ENCODE measurements at places on chromosomes 12 and 14. TPM values are rescaled to one million over a fixed set of nuclear protein-coding genes. Genes with fewer than 3 reads are reported as not detected.

- DNase-seq: peak; percentile 11
- no peaks in the 10 kb centered on the region for H3K27me3 ChIP-seq
- H3K4me3 ChIP-seq: no peak overlapping the region
- H3K4me1 ChIP-seq: no peaks in the 10 kb centered on the region
- H3K36me3 ChIP-seq: no peaks in the 10 kb centered on the region
- no peak overlapping the region for H3K27ac ChIP-seq
These were observed 14.5 kb upstream of the KICS2 start for GRCh38 chr12:64236549-64236948.

DNA sequence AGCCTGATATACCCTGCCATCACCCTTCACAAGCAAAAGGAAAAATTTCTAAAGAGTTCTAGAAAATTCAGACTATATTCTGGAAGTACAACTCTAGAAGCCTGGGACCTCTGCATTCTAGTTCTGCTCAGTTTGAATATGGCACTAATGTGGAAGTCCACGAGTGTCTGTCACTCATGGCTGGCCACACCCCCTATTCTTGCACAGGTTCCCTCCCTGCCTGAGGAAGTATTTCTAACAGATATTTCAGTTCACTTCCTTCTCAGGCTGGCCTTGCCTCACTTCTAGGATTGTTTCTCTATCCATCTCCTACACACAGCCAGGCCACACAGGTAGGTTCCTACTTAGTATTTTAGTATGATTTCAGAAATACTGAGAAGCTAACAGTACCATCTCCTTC, 67.4 kb downstream of the PHLDA1 start:
- H3K27me3 ChIP-seq: no peaks in the 10 kb centered on the region
- DNase-seq: no peak
- H3K4me1 ChIP-seq: peaks cover 4% of the 10 kb centered on the region
- H3K4me3 ChIP-seq: no peak overlapping the region
- H3K36me3 ChIP-seq: no peaks in the 10 kb centered on the region
- H3K27ac ChIP-seq: no peak overlapping the region

DNA sequence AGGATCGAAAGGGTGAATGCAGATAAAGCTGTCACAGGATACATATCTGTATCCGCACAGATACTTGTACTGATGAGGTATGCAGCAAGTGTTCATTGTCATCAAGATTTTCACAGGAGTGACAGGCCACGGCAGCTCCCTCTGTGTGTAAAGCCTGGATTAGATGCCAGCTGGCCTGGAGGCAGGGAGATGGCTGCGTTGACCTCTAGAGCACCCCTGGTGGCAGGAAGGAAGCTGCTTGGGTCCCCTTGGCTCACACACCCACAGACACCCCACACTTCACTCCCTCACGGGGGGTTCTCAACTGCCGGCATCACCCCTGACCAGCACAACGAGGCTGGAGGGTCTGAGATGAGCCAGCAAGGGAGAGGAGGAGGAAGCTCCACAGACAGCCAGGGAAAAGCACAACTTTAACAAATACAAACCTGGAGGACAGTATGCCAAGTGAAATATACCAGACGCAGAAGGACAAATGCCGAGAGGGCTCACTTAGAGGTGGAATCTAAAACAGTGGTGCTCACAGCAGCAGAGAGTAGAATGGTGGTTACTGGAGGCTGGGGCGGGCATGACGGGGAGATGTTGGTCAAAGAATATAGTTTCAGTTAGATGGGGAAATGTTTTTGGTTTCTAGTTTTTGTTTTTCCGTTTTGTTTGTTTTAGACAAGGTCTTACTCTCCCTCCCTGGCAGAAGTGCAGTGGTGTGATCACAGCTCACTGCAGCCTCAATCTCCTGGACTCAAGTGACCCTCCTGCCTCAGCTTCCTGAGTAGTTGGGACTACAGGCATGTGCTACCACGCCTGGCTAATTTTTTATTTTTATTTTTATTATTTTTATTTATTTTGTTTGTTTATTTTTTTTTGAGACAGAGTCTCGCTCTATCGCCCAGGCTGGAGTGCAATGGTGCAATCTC, 45.7 kb downstream of the TEAD4 start:
- H3K36me3 ChIP-seq: no peaks in the 10 kb centered on the region
- H3K4me1 ChIP-seq: peaks cover 23% of the 10 kb centered on the region
- no peak overlapping the region for H3K4me3 ChIP-seq
- no peak for DNase-seq
- H3K27ac ChIP-seq: peak overlapping the region; percentile 35

- DNase-seq: no peak
- H3K4me3 ChIP-seq: no peak overlapping the region
- no peak overlapping the region for H3K27ac ChIP-seq
- no peaks in the 10 kb centered on the region for H3K4me1 ChIP-seq
These were observed 11.4 kb downstream of the SLC15A5 start for GRCh38 chr12:16266085-16266484.

DNA sequence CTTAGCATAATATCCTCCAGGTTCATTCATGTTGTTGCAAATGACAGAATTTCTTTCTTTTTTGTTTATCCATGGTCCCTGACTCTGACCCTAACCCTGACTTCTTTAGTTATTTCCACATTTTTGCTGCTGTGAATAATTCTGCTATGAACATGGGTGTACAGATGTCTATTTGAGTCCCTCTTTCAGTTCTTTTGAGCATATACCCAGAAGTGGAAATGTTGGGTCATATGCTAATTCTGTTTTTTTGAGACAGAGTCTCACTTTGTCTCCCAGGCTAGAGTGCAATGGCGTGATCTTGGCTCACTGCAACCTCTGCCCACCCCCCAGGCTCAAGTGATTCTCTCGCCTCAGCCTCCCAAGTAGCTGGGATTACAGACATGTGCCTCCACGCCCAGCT, 33.1 kb downstream of the KNTC1 start:
- DNase-seq: no peak
- no peaks in the 10 kb centered on the region for H3K4me1 ChIP-seq
- H3K36me3 ChIP-seq: peaks cover 7% of the 10 kb centered on the region
- H3K27ac ChIP-seq: no peak overlapping the region
- H3K27me3 ChIP-seq: no peaks in the 10 kb centered on the region
- no peak overlapping the region for H3K4me3 ChIP-seq

DNA sequence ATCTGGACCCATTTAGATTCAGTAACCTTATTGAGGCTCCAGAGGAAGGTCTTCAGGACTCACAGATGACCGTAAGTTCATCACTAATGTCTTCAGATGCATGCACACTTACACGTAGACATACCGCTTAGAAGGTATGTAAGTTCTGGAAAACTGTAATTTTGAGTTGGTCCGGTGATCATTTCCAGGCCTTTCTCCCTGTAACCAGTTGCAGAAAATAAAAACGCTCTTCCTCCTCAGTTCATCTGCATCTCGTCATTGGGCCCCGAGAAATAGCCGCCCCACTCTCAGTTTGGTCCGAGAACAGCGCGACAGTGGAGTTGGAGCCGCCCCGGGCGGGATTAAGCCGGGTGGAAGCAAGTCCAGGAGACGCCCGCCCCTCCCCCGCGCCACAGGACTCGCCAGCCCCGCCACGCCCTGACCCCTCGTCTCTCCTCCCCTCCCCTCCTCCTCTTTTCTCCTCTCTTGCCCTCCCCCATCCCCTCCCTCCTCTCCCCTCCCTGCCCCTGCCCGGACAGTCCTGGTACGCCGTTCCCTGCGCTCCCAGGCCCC, 83.7 kb downstream of the TNFAIP2 start:
- peaks cover 5% of the 10 kb centered on the region for H3K27me3 ChIP-seq
- H3K4me1 ChIP-seq: peaks cover 5% of the 10 kb centered on the region
- peak; percentile 12 for DNase-seq
- no peaks in the 10 kb centered on the region for H3K36me3 ChIP-seq
- no peak overlapping the region for H3K27ac ChIP-seq
- peak overlapping the region; percentile 25 for H3K4me3 ChIP-seq

DNA sequence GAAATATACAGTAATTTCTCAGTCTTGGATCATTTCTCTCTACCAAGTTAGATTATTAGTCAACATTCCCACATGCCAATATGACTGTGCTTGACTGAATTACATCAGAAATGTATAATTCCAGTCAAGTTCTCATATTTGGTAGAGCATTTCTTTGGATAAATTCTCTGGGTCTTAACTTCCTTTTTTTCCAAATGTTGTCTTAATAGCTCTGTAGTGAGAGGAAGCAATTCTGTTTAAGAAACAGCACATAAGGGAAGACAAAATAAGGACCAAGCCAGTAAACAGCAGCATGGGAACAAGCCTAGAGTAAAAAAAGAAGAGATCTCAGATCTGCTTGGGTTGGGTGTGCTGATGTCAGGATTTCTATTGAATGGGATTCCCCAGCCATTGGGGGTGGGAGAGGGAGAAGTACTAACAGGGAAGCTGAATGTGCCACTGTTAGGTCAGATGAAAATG, 14.2 kb upstream of the DYRK2 start:
- no peaks in the 10 kb centered on the region for H3K36me3 ChIP-seq
- no peaks in the 10 kb centered on the region for H3K27me3 ChIP-seq
- no peak overlapping the region for H3K27ac ChIP-seq
- no peaks in the 10 kb centered on the region for H3K4me1 ChIP-seq

DNA sequence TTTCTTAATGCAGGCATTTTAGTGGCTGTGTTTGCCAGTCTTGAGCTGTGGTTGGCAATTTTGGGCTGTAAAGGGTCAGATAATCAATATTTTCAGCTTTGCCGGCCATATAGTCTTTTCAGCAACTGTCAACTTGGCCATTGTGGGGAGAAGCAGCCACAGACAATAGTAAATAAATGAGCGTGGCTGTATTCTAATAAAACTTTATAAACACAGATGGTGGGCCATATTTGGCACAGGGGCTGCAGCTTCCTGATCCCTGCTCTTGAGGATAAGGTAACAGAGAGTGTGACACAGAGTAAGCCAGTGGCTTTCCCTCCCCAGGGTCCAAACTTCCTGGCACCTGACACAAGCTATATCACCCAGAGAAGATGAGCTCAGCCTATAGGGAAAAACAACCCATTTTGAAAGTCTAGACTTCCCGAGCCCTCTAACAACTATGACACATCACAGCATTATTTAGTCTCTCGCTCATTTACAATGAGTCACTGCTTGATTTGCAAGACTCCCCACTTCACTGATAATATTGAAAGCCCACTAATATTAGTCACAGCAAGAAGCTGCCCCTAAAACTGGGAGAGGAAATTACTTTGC, 163.1 kb upstream of the TMPO start:
- H3K27ac ChIP-seq: peak overlapping the region; percentile 91
- H3K4me3 ChIP-seq: peak overlapping the region; percentile 8

DNA sequence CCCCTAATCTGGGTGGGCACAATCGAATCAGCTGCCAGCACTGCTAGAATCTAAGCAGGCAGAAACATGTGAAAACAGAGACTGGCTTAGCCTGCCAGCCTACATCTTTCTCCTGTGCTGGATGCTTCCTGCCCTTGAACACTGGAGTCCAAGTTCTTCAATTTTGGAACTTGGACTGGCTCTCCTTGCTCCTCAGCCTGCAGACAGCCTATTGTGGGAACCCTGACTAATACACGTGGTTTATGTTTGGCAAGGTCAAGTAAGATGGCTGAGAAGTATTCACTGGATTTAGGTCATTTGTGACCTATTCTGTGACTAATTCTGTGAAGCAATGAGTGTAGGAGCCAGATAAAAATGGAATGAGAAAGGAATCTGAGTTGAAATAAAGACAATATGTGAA, 11.0 kb downstream of the GPR135 start:
- peaks cover 9% of the 10 kb centered on the region for H3K4me1 ChIP-seq
- peaks cover 14% of the 10 kb centered on the region for H3K36me3 ChIP-seq
- H3K4me3 ChIP-seq: no peak overlapping the region
- H3K27ac ChIP-seq: peak overlapping the region; percentile 78
- H3K27me3 ChIP-seq: no peaks in the 10 kb centered on the region
- peak; percentile 98 for DNase-seq

DNA sequence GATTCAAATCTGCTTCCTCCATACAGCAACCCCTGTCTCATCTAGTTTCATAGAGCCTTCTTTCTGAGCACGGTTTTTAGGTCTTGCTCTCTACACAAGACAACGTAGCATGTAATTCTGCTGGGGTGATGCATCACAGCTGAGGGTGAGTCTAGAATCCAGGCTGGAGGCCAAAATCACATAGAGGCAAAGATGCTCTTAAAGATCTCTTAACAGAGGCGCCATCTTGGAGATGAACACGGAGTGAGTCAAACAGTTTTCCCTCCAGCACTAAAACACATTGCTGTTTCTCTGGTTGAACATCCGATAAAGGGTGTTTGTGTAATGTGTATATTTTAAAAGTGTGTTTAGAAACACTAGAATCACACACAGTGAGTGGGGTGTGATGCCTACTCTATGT, 78.9 kb downstream of the NOS1 start:
- no peaks in the 10 kb centered on the region for H3K4me1 ChIP-seq
- no peak overlapping the region for H3K4me3 ChIP-seq

GRCh38 chr14:67487937-67488893, at the start of gene TMEM229B:
Gene TMEM229B, minus strand, starts transcription at chr14:67488721. Its CDS starts 14,798 bp downstream, at chr14:67473923.
- no peak within 1 kb of the TSS for H3K4me3 ChIP-seq
- H3K27me3 ChIP-seq: no peaks in the 10 kb centered on the region
- H3K4me1 ChIP-seq: no peaks in the 10 kb centered on the region
- no peaks in the 10 kb centered on the region for H3K36me3 ChIP-seq
- DNase-seq: no peak
- H3K27ac ChIP-seq: no peak within 1 kb of the TSS

DNA sequence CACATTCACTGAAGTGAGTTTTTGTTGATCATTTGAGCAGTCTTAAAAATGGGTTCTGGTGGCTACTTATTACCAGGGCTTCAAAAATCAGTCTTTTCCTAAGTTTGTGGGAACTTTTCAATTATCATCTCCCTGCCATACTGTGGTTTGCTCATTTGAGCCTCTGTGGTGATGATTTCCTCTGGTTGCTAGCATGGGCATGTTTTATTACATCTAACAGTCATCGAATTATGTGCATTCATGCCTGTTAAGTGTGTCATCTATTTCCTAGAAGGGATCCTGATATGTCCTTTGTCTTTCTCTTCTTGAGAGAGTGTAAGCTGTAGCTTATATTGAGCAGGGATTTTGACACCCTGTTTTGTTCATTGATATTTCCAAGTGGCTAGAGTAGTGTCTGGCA, 116.8 kb downstream of the WIF1 start:
- peaks cover 14% of the 10 kb centered on the region for H3K27me3 ChIP-seq
- DNase-seq: no peak
- H3K4me1 ChIP-seq: no peaks in the 10 kb centered on the region
- H3K4me3 ChIP-seq: no peak overlapping the region
- no peak overlapping the region for H3K27ac ChIP-seq

GRCh38 chr12:41184864-41185263, 3.3 kb upstream of the PDZRN4 start:
- no peak overlapping the region for H3K27ac ChIP-seq
- no peaks in the 10 kb centered on the region for H3K36me3 ChIP-seq
- DNase-seq: no peak
- peaks cover 6% of the 10 kb centered on the region for H3K4me1 ChIP-seq
- peaks cover 29% of the 10 kb centered on the region for H3K27me3 ChIP-seq
- no peak overlapping the region for H3K4me3 ChIP-seq

DNA sequence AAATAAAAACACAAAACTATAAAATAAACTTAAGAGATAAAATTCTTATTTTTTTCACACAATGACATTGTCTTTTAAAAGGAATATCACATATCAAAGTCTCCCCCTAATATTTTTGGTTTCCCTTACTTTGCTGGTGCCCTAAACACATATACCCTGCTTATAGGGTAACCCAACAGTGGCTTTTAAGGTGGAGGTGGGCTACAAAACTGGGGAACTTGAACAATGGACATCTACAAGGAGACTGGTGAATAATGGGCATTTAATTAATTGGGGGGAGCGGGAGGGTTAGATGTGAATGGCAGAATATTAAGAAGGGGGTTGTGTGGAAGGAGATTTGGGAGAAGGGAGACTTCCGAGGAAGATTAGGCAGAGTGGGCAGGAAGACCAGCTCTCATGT, 9.6 kb downstream of the B4GALNT1 start:
- H3K4me1 ChIP-seq: peaks cover 9% of the 10 kb centered on the region
- no peak overlapping the region for H3K27ac ChIP-seq
- peaks cover 84% of the 10 kb centered on the region for H3K27me3 ChIP-seq
- H3K4me3 ChIP-seq: no peak overlapping the region
- no peak for DNase-seq

GPD1 gene
- 0.59 TPM for total RNA-seq

MFAP5 gene
- total RNA-seq: 86.4 TPM

CNTN1 gene
- 2.1 TPM for total RNA-seq

TMEM229B gene
- total RNA-seq: 1.3 TPM

IFNG-AS1 gene
- not detected for total RNA-seq

GPR68 gene
- total RNA-seq: 0.50 TPM

PCNX1 gene
- 91.3 TPM for total RNA-seq
